Activated CD4-positive, CD25-positive, alpha-beta regulatory T cell (primary cell): ENCODE measurements at places on chromosomes 2 and 18.

DNA sequence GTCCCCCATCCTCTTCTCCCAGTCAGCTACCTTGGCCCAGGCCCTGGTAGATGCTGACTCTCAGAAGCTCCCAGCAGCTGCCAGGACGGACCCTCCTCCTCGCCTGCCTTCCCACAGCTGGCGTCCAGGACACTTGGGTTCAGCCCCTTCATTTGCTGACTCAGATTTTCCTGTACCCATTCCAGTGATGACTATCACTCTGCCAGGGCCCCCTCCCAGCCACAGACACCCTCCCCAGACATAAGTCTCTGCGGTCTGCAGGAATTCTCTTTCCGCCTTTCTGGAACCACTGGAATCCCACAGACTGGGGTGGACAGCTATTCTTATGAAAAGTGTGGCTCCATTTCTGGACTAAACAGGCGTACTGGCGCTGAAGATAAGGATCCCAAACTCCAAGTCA, 260.3 kb upstream of the EPAS1 start:
- DNase-seq: no peak

DNA sequence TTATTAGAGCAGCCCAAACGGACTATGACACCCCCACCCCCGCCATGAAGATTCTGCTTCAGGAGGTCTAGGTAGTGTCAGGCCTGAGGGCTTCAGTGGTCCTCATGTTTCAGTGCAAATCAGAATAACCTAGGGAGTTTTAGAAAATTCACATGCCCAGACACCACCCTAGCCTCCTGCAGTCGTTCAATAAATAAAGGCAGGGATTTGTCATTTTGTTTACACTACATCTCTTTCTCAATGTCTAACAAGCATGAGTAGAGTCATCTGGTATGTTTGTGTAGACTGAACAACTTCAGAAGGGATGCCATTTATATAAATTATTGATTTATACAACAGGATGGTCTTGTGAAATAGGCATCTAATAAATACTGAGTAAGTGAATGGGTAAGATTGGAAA, 112.1 kb upstream of the SERPINE2 start:
- DNase-seq: no peak

- DNase-seq: no peak
Observed at GRCh38 chr2:31366733-31367132, 47.8 kb downstream of the XDH start.

DNA sequence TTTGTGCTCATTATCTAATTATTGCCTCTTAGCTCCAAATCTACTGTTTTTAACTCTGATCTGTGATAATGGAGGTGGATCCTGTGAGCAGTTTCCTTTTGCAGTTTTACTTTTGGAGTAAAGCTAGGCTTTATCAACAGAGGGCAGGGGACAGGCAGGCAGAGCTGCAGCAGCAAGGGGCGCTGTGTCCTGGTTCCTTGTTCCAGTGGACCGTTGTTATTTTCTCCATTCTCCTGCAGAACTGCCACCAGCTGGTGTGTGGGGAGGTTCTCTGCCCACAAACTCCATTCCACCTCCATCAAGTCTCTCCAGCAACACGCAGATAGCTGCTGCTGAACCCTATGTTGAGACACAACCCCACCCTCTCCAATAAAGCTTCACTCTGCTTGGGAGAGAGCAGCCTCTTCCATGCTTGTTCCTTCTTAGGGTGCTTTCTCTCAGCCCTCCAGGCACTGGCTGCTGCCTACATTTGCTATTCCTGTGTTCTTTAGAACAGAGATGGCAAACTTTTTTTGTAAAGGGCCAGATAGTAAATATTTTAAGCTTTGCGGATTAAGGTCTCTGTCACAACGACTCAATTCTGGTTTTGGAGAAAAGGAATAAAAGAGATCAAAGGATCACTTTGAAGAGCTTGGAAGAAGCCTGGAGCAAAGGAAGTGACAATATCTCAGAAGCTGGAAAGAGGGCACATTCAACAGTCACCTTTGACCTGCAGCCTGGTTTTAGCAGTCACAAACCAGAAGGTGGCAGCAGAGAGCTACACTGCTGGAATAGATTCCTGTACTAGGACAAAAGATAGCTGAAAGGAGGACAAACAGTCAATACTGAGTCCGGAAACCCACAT, 208.8 kb downstream of the CCDC178 start:
- DNase-seq: peak; percentile 1

DNA sequence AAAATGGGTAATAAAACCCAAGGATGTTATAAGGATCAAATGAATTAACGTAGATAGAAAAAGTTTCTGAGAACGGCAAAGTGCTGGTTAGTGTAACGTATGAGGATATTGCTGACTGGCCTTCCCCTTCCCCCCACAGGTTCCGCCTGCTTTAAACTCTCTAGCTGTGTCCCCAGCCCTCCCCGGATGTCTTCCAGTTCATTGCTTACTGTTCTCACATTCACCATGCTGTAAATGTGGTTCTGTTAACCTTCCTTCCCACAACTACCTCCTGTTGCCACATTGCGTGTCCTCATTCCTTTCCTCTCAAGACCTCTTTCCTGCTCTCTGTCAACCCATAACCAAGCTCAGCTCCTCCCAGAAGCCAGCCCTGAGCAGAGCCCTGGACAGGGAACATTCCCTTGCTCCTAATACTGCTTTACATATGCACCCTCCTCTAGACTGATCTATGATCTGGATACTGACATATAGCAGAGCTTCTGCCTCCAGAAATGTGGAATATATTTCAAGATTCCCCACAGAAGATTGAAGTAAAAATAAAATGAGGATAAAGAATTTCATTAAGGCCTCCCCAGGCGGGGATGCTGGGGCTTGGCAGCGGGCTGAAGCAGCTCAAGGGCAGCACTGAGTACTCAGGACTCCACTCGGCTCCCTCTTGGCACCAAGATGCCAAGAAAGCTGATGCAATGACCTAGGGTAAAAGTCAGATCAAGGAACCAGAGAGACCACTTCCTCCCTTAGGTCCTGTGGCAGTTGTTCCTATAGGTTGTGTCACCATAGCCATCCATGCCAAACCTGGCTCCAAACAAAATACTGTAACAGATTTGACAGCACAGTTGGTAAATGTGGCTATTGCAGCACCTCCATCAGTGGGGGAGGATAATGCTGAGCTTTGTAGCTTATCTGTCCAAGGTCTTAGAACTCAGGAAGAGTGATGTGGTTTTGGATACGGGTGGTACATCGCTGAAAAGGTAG, 136.4 kb upstream of the PIK3C3 start:
- no peak for DNase-seq

DNA sequence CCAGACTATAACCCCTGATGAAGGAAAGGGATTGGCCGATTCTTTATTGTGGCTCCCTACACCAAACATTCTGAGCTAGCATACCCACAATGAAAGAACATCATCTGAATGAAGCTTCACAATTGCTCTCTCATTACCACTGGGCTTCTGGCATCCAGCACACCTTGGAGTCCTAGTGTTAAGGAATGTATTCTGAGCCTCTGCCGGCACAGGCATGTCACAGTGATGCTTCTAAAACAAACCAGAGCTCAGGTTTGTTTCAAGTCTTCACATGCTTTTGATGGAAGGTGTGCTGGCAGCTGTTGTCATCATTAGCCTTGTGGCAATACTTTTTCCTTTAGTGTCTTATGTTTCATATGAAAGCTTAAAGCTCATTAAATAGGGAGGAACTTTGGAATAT, 76.3 kb upstream of the RBBP8 start:
- DNase-seq: no peak

- no peak for DNase-seq
Observed at GRCh38 chr2:106649306-106649705, 162.1 kb downstream of the CD8B2 start.

DNA sequence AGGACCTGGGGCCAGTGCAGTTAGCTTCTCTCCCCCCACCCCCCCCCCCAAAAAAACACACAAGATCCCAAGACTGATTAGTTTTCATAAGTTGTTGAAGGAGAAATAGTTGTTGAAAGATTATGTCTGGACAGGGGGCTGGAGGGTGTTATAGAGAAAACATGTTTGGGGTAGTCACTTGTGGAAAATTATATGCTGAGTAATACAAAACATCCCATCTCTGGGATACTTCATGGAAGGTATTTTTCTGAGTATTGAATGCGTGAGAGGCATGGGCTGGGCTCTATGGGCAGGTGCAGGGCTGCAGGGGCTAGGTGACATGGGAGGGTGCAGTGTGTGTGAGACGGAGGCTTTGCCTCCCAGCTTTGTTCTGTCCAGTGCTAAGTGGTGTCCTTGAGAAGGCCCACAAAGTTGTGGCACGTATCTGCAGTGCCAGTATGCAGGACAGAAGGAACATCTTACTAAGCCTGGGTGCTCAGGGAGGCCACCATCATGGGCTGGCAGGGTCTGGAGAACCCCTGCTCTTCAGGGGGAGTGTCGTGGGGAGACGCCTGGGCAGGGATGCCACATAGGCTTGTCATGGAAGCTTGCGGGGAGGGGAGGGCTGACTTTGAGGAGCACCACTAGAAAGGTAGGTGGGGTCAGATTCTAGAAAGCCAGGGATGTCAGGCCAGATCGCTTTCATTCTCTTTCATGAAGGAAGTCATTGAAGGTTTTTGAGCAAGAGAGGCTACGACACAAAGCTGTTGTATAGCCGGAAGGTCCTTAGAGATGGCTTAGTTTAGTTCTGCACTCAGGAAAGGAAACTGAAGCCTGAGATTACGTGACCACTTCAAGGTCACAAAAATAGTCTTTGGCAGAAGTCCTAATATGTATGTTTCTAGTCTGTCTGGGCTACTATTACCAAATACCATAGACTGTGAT, 232.0 kb downstream of the LDLRAD4 start:
- DNase-seq: no peak

GRCh38 chr2:58957188-58957840, 716.2 kb upstream of the FANCL start:
- no peak for DNase-seq

GRCh38 chr2:234905547-234906265, 46.1 kb upstream of the SH3BP4 start:
- no peak for DNase-seq

- DNase-seq: no peak
Observed at GRCh38 chr2:69789772-69790600, 39.5 kb upstream of the GMCL1 start.

- DNase-seq: peak; percentile 64
Observed at GRCh38 chr2:237421542-237422116, 7.7 kb upstream of the COL6A3 start.

- DNase-seq: no peak
Observed at GRCh38 chr18:11548396-11548795, 61.0 kb upstream of the SLC35G4 start.

- DNase-seq: no peak
Observed at GRCh38 chr2:21822505-21822904, 698.7 kb downstream of the TDRD15 start.

DNA sequence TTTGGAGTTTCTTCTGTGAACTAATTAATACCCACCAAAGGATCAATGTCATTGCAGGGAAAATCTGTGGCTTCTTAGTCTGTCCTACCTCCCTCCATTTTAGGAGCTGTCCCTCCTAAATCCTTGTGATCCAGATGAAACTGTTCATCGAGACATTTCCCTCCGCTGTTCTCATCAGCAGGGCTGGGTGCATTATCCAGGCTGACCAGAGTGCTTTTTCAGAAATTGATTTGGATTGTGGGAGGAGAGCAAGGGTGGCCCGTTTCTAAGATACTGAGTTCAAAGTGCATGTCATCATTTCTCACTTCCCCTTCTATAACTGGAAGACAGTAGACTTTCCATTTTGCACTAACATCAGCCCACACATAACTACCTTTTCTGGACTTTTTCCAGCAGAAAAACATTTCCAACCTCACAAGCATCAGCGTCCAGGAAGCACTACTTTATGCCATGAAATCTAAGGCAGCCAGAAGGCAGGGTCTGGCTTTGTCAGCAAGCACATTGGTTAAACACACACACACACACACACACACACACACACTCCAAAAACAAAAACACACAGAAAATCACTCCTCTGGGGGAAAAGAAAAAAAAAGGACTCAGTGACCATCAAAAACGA, 94.1 kb downstream of the ANKRD44 start:
- no peak for DNase-seq

DNA sequence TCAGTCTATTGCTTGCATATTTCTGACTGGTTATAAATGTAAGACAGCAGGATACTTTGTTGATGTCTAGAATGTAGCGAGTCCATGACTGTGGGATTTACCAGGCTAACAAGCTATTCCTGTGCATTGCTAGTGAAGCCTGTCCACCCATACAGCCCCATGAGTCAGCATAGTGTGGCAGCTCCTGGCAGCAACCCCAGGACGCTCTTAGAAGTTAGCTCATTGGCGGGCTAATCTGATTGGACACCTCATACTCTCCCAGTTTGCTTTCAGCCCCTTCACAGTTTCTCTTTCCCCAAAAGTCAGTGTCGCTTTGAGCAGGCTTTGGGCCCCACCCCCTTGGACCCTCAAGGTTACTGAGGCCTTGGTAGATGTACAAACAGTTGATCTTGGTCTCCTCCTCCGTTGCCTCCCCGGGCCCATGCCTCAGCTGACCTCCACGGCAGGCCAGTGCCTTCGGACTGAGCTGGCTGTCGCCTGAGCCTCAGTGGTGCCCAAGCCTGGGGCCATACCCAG, 48.0 kb downstream of the COA5 start:
- no peak for DNase-seq

DNA sequence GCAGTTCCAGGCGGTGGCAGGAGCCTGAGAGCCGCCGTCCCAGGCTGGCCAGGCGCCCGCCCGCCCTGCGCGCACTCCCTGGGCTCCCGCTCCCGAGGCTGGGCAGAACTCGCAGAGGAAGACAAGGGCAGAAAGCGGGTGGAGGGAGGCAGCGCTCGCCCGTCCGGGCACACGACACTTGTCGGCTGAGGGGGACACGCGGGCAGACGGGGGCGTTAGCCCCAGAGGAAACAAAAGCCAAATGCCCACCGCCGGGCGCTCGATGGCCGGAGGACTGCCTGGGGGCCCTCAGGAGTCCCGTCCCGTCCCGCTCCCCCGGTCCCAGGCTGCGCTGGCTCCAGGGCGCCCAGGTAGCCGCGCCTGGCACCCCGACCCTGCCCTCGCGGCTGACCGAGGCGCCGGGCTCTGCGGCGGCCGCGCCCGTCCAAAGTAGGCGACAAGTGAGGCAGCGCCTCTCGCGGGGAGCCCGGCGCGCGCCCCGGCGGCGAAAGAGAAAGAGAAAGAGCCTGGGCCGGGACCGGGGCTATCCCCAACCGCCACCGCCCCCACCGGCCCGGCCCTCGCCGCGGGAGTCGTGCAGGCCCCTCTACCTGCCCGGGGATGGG, 491 bp downstream of the L3MBTL4 start:
- no peak for DNase-seq

GRCh38 chr2:1674766-1675397, 69.4 kb downstream of the PXDN start:
- no peak for DNase-seq

DNA sequence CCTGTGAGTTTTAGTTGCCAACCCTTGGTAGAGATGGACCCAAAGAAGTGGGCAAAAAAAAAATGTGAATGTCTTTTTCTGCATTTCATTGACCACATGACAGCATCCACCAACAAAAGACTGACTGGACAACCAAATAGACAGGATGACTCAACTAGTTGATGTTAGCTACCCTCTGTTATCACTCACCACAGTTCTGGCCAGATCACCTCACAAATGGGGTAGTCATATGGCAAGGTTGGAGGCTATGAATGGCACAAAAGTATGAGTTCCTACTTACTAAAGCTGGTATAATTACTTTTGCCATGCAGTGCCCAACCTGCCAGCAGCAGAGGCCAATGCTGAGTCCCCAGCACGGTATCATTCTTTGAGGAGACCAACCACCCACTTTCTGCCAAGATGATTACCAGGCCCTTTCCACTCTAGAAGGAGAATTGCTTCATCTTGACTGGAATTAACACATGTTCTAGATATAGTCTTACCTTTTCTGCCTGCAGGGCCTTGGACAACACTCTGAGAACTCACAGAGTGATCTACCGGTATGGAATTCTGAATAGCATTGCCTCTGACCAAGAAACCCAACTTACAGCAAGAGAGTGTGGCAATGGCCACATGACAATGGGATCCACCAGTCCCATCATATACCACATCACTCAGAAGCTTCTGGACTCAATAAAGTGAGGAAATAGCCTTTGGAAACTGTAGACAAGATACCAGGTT, 20.1 kb upstream of the TCF7L1 start:
- no peak for DNase-seq
